ENCODE measurements at places on chromosomes 3 and 15.

- DNase-seq, result no peak
These were observed 5.5 kb upstream of the NR2E3 start for GRCh38 chr15:71804695-71805470.

DNA sequence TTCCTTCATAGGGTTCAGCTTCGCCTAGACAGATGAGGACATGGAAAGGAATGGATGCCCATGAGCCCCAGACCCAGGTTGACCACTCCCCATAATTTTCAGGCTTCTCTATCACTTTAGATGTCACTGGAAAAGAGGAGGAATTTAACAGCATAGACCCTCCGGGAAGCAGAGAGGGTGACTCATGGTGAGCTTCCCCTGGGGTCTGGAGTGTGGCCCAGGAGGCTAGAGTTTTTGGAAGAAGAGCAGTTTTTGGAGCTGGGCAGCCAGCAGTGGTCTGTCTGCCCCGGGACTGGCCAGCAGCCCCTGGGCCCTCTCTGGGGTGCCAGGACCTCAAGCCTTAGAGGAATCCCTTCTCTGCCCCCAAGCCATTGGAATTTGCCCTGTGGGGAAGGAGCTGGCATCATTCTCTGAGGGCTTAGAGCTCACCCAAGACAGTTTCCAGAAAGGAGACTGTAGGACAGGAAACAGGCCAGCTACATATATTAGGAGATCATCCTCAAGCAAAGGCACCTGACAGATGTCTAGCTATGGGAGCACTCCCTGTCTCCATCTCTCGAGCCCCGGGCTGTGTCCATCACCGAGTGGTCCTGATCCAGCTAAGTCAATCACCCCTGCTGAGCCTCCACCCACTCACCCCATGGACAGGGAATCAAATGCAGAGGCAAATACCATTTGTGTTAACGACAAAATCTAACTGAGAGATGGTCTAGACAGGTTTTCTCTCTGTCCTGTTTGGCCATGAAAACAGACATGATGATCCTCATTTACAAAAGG, 67.3 kb downstream of the MEGF11 start:
- no peak for DNase-seq

GRCh38 chr3:57160076-57160764, 4.9 kb downstream of the IL17RD start:
- no peak for DNase-seq

GRCh38 chr3:146100825-146101444, 60.0 kb downstream of the PLOD2 start:
- no peak for DNase-seq

DNA sequence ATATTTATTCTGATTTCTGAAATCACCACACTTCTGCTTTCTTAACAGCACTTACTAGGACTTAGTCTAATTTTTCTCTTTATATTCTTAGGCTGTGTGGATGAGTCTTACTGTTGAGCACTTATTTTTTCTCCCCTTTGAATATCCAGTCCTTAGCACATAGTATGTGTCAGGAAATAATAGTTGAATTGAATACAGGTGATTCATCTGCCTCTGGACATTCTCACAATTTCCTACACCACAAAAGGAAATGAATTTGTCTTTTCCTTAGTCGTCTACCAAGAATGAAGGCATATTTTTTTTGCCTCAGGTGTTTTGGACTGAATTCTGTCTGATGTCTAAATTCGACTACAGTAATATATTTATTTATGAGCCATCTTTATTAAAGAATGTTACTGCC, 204.2 kb downstream of the GHSR start:
- DNase-seq, result no peak

DNA sequence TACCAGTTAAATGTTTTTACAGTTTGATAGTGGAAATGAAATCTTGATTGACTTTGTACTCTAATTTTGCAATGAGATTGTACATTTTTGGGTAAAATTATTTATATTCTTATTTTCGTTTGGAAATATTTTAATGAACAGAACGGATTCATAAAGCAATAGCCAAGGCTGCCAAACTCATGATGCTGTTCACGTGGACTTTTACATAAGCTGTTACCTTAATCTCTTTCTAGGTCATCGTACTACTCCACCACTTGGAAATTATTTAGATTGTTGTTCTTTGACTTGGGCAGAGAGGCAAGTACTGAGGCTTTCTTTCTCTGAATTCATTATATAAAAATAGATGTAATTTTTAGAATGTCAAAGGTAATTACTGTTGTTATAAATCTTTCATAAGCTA, 16.2 kb downstream of the SYNPR start:
- no peak for DNase-seq

DNA sequence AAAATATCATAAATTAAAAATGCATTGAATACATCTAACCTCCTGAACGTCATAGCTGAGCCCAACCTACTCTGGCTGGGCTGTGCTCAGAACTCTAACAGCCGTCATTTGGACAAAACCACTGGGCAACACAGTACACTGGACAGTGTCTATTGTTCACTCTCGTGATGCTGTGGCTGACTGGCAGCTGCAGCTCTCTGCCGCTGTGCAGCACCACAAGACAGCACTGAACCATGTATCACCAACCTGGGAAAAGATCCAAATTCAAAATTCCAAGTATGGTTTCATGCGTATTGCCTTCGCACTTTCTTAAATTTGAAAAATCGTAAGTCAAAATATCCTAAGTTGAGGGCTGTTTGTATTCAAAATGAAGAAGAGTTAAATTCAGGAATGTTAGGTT, 145.1 kb upstream of the CNTN4 start:
- DNase-seq, result no peak

DNA sequence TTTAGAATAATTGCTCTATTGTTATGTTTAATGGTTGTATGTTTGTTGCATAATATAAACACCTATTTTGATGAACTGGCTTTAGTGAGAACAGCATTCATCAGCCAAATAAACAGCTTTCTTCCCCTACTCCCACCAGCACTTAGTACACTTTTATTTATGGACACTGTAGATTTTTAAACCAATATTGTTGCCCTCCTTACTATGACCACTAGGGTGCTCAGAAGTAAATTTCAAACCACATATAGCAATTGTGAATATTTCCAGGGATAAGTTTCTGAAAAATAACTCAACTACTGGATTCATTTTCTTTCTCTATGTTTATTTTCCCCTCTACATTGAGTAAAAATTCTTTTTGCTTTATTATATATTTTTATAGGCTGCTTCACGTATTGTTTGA, 84.7 kb upstream of the PTX3 start:
- DNase-seq, result no peak

DNA sequence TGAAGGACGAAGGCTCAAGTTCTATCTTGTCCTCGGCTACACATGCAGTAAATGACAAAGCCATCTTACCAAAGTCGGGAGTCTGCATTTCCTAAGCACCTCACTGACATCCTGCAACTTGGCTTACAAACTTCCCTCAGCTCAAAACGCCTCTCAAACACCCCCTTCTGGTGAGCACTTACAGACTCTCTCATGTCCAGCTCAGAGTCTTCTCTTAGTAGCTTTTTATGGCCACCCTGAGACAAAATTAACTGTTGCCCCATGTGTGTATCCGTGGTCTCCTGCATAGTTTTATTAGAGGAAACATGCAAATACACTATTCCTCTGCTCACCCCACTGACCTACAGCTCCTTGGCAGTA, 819.7 kb downstream of the FHIT start:
- no peak for DNase-seq

DNA sequence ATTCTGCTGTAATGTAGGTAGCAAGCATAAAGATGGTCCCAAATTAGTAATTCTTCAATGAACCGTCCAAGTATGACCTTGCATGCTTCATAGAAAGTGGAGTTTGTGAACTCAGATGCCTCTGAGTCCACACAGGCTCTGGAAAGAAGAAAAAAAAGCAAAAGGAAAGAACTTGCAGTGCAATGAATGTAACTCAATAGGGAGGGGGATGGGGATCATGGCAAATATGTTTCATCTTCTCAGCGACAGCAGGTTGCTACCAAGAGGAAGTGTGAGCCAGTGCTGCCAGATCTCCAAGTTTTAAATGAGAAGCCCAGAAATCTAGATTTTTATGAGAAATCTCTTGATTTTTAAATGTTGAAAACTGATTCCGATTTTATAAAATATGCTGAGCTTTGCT, 50.3 kb downstream of the IL20RB start:
- DNase-seq, result no peak

GRCh38 chr3:138180375-138181029, 5.8 kb upstream of the DBR1 start:
- no peak for DNase-seq

- DNase-seq, result no peak
These were observed 116.3 kb downstream of the MAGI1 start for GRCh38 chr3:65922441-65922840.

GRCh38 chr3:10224794-10225665, 23.2 kb upstream of the TATDN2 start:
- DNase-seq, result peak; percentile 36

- no peak for DNase-seq
These were observed 15.0 kb downstream of the PTH1R start for GRCh38 chr3:46892285-46893145.

- no peak for DNase-seq
These were observed 22.4 kb downstream of the SPTSSB start for GRCh38 chr3:161348796-161349400.

GRCh38 chr3:121916189-121916588, 22.0 kb downstream of the SLC15A2 start:
- no peak for DNase-seq

DNA sequence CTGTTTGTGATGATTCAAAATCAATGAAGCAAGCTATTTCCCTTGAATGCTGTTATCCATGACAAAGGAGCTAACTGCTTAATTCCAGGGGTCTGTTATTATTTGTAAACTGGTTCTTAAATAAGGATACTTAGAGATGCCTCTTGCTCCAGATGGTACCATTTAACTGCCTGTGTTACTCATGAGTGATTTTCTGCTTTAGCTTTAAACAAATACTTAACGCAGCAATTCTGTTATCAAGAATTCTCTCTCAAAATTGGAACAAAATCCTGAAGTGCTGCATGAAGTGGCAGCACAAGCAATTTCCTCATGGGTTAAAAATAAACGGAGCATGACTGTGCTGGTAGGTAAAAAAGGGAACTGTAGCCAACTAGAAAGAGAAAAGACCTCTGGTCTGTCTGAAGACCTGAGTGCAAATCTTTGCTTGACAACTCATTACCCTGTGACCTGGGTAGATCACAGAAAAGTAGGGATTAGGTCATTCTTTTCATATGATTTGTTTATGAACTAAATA, 62.5 kb upstream of the GBE1 start:
- DNase-seq, result no peak

GRCh38 chr15:39501366-39502081, 79.4 kb upstream of the THBS1 start:
- DNase-seq, result no peak
